ENCODE measurements at places on chromosomes 1 and 21. TPM values are rescaled to one million over a fixed set of nuclear protein-coding genes. Genes with fewer than 3 reads are reported as not detected.

DNA sequence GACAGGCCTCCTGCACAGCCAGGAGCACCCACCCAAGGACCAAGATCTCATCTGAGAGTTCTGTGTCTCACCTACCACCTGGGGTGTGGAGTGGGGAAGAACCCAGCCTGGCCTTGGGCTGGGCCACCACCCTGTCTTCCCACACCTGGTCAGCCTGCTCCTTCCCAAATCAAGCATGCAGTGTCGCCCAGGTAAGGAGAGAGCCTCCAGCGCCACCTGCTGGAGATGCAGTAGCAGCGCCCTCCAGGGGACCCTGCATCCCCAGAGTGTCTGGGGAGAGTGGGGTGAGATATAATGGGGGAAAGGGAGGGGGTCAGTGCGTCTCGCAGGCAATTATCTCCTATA, 32.3 kb downstream of the KIAA2013 start:
- peaks cover 10% of the 10 kb centered on the region for H3K4me1 ChIP-seq
- no peak overlapping the region for H3K4me3 ChIP-seq
- H3K27me3 ChIP-seq: no peaks in the 10 kb centered on the region
- DNase-seq: peak; percentile 77
- H3K36me3 ChIP-seq: no peaks in the 10 kb centered on the region
- no peak overlapping the region for H3K27ac ChIP-seq

DNA sequence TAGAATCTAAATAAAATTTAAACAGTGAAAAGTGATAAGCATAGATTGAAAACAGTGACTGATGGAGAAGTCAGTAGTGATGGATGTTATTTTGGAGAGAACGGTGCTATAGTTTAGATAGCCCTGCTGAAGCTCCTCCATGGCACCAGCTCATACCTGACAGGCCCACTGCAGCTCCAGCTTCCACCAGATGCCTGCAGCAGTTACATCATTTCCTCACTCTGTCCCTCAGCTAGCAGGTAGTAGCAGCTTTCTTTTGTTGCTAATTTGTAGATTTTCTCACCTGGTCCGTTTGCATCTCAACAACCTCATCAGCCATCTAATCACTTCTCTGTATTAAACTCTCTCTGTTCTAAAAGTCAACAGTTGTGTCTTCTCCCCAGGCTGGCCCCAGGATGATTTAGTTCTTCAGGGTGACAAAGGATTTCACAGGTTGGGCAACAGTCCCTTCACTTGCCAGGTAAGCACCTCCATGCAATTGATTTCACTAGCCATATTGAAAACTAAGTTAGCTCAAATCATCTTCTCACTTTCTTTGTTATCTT, 128.3 kb downstream of the LMX1A start:
- H3K27ac ChIP-seq: no peak overlapping the region
- H3K36me3 ChIP-seq: no peaks in the 10 kb centered on the region
- H3K4me3 ChIP-seq: no peak overlapping the region
- no peak for DNase-seq
- H3K27me3 ChIP-seq: no peaks in the 10 kb centered on the region
- no peaks in the 10 kb centered on the region for H3K4me1 ChIP-seq

GRCh38 chr1:108010581-108010980, 45.6 kb upstream of the VAV3 start:
- H3K4me3 ChIP-seq: no peak overlapping the region
- H3K4me1 ChIP-seq: no peaks in the 10 kb centered on the region
- no peak overlapping the region for H3K27ac ChIP-seq
- H3K27me3 ChIP-seq: no peaks in the 10 kb centered on the region
- no peak for DNase-seq

DNA sequence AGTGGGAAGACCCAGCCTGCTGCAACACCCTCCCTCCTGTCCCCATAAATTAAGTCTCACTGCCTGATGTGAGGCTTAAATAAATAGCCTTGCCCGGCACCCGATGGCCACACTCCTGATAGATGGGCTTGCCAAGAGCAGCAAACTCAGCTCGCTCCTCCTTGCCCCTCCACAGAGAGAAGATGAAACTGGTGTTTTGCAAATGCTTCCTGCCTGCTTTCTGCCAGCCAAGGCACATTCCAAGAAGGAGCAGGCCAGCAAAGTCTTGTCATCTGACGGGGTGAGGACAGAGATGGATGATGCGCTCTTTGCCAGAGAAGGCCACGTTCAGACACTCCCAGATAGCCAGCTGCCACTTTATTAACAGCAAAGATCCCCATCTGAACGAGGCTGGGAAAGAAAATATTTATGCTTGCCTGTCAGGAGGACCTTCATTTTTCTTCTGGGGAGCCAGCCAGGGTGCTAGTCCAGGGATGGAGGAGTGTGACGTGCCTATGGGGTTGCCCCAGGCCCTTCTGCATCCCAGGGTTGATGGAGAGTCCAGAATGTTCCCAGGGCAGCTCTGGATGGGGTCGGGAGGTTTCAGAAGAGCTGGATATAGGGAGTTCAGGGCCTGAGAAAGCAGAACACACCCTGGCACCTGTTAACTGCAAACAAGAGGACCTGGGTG, 265.4 kb downstream of the FOXD2 start:
- H3K27me3 ChIP-seq: no peaks in the 10 kb centered on the region
- no peak overlapping the region for H3K4me3 ChIP-seq
- DNase-seq: no peak
- no peaks in the 10 kb centered on the region for H3K4me1 ChIP-seq
- H3K36me3 ChIP-seq: no peaks in the 10 kb centered on the region

SELL gene
- total RNA-seq: not detected

BMP8B gene
- 5.8 TPM for total RNA-seq

DNA sequence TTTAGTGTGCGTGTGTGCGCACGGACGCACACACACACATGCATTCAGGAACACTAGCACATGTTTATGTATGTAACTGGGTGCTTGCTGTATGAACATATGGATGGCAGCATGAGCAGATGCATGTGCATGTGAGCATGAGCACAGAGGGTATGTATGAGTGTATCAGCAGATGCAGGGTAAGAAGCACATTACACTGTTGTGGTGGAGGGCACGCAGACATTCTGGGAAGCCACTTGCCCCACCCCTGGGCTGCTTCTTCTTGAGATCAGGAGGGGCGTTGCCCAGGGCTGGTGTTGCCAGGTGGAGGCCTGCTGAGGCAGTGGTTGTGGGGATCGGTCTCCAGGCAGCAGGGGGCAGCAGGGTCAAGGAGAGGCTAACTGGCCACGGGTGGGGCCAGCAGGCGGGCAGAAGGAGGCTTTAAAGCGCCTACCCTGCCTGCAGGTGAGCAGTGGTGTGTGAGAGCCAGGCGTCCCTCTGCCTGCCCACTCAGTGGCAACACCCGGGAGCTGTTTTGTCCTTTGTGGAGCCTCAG, 3.9 kb upstream of the P3R3URF start:
- H3K27ac ChIP-seq: no peak overlapping the region
- no peak overlapping the region for H3K4me3 ChIP-seq
- H3K27me3 ChIP-seq: no peaks in the 10 kb centered on the region
- DNase-seq: peak; percentile 55
- peaks cover 10% of the 10 kb centered on the region for H3K4me1 ChIP-seq
- no peaks in the 10 kb centered on the region for H3K36me3 ChIP-seq

- no peak for DNase-seq
- H3K4me1 ChIP-seq: no peaks in the 10 kb centered on the region
- H3K27ac ChIP-seq: no peak overlapping the region
- H3K36me3 ChIP-seq: no peaks in the 10 kb centered on the region
- H3K4me3 ChIP-seq: no peak overlapping the region
- H3K27me3 ChIP-seq: no peaks in the 10 kb centered on the region
Measured at GRCh38 chr1:235532360-235532759, 28.1 kb upstream of the B3GALNT2 start.

MTMR11 gene
- total RNA-seq: 2.3 TPM

KCNQ4 gene
- total RNA-seq: 1.4 TPM

PLA2G2D gene
- not detected for total RNA-seq

- H3K27me3 ChIP-seq: no peaks in the 10 kb centered on the region
- no peak overlapping the region for H3K4me3 ChIP-seq
- H3K27ac ChIP-seq: no peak overlapping the region
Measured at GRCh38 chr21:16258844-16259611, 529.2 kb downstream of the USP25 start.

DNA sequence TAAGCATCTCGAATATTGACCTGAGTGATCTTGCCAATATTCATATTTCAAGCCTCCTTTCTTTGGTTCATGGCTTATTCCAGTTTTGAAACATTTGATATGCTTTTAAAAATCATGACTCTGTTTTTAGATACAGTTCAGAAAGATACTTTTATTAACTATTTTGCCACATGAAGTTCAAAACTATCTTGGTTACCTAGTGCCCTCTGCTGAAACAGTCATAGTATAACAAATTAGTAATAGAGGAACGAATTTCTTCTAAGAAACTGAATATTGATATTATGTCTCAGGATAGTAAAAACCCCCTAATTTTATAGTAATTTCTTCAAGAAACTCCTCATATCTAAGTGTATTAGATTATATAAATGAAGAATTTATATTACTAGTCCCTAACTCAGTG, 52.6 kb upstream of the RC3H1 start:
- H3K4me3 ChIP-seq: no peak overlapping the region
- no peaks in the 10 kb centered on the region for H3K36me3 ChIP-seq
- no peak for DNase-seq

GRCh38 chr1:109432336-109432735, 6.1 kb upstream of the PSMA5 start:
- H3K27ac ChIP-seq: no peak overlapping the region
- no peaks in the 10 kb centered on the region for H3K36me3 ChIP-seq
- no peak overlapping the region for H3K4me3 ChIP-seq
- H3K4me1 ChIP-seq: peaks cover 4% of the 10 kb centered on the region
- no peaks in the 10 kb centered on the region for H3K27me3 ChIP-seq

GRCh38 chr1:77623066-77623465, 59.4 kb downstream of the ZZZ3 start:
- no peak for DNase-seq
- no peaks in the 10 kb centered on the region for H3K4me1 ChIP-seq
- no peaks in the 10 kb centered on the region for H3K27me3 ChIP-seq
- no peak overlapping the region for H3K27ac ChIP-seq
- H3K4me3 ChIP-seq: no peak overlapping the region

ZFP69 gene
- total RNA-seq: 2.6 TPM

GRCh38 chr1:18548643-18549042, 67.9 kb downstream of the KLHDC7A start:
- DNase-seq: no peak
- H3K36me3 ChIP-seq: no peaks in the 10 kb centered on the region
- no peaks in the 10 kb centered on the region for H3K4me1 ChIP-seq
- no peak overlapping the region for H3K4me3 ChIP-seq

GRCh38 chr1:109477821-109478220, 5.9 kb upstream of the ATXN7L2 start:
- H3K36me3 ChIP-seq: no peaks in the 10 kb centered on the region
- no peak overlapping the region for H3K4me3 ChIP-seq
- no peak for DNase-seq
- H3K27ac ChIP-seq: no peak overlapping the region
- no peaks in the 10 kb centered on the region for H3K27me3 ChIP-seq

AMY2A gene
- not detected for total RNA-seq

BTBD19 gene
- 0.53 TPM for total RNA-seq

S100A9 gene
- total RNA-seq: not detected

ASCL5 gene
- 0.48 TPM for total RNA-seq

DNA sequence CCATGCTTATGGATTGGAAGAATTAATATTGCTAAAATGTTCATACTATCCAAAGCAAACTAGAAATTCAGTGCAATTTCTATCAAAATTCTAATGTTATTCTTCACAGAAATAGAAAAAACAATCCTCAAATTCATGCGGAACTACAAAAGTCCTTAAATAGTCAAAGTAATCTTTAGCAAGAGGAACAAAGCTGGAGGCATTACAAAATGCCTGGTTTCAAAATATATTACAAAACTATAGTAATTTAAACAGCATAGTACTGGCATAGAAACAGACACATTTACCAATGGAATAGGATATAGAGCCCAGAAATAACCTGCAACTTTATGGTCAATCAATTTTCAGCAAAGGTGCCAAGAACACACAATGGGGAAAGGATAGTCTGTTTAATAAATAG, 3.8 kb downstream of the CTSS start:
- no peak overlapping the region for H3K27ac ChIP-seq
- H3K4me1 ChIP-seq: no peaks in the 10 kb centered on the region
- no peak overlapping the region for H3K4me3 ChIP-seq
- no peak for DNase-seq
- no peaks in the 10 kb centered on the region for H3K27me3 ChIP-seq

Data from Caco-2 (cell line).